ENCODE measurements at places on chromosomes 6 and 20. TPM values are rescaled to one million over a fixed set of nuclear protein-coding genes. Genes with fewer than 3 reads are reported as not detected.

GRCh38 chr20:8221887-8222419, 89.9 kb downstream of the PLCB1 start:
- DNase-seq: no peak

GRCh38 chr6:73156793-73157767, 68.2 kb downstream of the KHDC1L start:
- DNase-seq: no peak

GRCh38 chr20:46699651-46700359, 9.6 kb upstream of the SLC2A10 start:
- DNase-seq: no peak

The TREML4 gene
- not detected for total RNA-seq

The HMGCLL1 gene
- total RNA-seq: not detected

- DNase-seq: peak; percentile 26
Observed at GRCh38 chr6:108714766-108715414, 133.3 kb upstream of the ARMC2 start.

DNA sequence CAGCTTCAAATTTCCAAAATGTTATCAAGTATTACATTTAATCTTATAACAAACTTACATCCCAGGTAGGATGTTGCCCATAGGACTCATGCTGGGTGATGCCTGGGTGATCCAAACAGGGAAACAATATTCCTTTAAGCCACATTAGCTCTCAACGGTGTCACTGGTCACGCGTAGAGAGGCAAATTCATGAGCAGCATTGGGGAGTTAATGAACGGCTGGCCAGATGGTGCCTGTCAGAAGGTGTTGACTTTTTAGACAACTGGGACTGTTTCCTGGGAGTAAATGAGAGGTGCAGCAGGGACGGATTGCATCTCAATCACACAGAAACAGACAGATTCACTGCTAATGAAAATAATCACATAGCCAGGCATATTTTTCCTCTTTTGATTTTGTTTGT, 83.3 kb upstream of the ID4 start:
- no peak for DNase-seq

The SPO11 gene
- not detected for total RNA-seq

The CBLN4 gene
- not detected for total RNA-seq

DNA sequence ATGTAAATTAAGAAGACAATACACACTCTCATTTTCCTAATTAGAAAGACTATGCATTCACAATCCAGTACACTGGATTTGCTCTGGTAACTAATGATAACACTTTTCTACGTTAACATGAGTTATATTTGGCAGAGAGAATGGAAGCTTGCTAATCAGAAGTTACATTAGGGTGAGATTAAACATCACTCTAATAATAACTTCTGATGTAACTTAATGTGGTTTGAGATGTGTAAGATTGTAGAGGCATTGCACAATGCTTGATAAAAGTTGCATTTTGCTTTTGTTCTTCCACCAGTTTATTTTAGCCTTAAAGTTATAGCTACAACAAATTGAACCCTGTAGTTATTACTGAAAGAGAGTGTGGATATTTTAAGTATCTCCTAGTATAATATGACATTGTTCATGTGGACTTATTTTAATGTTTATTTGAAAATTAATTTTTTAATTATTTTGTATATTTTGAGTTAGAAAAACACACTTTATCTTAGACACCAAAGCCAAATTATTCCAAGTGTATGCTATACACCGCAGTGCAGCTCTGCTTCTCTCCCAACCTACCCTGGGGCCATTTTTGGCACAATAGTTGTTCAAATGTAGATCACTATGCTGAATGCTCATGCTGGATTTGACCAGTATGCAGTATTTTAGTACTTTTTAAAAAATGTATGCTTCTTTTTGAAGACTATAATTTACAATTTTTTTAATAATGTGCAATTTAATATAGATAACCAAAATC, 143.2 kb downstream of the SLC16A10 start:
- DNase-seq: peak; percentile 66

GRCh38 chr20:5181958-5182357, 55.1 kb downstream of the CDS2 start:
- peak; percentile 85 for DNase-seq

DNA sequence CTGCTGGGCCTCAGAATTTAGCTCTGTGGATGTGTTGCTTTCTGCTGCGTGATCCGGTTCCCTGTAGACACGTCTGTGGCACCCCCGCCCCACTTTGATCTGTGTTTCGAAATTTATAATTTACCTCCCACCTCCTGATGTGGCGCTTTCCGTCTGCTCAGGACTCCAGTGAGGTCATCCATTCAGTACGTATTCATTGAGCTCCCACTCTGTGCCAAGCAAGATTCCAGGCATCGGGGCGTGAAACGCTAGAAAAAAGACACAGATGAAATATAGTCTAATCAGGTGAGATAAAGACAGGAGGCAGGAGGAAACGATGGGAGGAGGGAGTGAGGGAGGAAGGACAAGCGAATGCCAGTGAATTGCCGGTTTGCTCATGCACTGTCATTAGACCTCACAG, 431.9 kb upstream of the SULF2 start:
- DNase-seq: no peak

The FAM209B gene
- total RNA-seq: not detected

Data from LHCN-M2 (cell line).